ENCODE measurements at places on chromosomes 5 and 9. TPM values are rescaled to one million over a fixed set of nuclear protein-coding genes. Genes with fewer than 3 reads are reported as not detected.

Gene AGXT2
- total RNA-seq: not detected

Gene STK32A
- 0.99 TPM for total RNA-seq

Gene IFNB1
- not detected for total RNA-seq

GRCh38 chr9:13292782-13293181 lies 13.3 kb upstream of the MPDZ start:
- DNase-seq: no peak

GRCh38 chr9:89778100-89779090 lies 173.6 kb downstream of the GADD45G start:
- DNase-seq: no peak

DNA sequence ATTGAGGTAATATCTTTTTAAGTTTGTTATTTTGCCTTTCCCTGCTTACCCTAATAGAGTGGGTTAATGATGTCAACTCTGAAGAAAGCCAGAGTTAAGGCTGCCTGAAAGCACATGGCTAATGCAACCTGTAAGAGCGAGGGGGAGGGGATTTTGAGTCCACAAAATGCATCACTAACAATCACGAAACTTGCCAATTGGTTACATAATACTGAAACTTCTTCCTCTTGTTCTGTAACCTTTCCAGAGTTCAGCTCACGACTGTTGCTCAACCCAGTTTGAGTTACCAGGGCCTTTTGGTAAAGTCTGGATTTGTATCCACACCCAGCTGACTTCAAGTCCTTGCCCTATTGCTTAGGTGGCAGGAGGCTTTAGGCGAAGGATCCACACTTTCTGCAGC lies 308.8 kb downstream of the EFNA5 start:
- DNase-seq: no peak

- DNase-seq: no peak
Observed at GRCh38 chr5:123044926-123045617, 8.5 kb upstream of the PPIC start.

DNA sequence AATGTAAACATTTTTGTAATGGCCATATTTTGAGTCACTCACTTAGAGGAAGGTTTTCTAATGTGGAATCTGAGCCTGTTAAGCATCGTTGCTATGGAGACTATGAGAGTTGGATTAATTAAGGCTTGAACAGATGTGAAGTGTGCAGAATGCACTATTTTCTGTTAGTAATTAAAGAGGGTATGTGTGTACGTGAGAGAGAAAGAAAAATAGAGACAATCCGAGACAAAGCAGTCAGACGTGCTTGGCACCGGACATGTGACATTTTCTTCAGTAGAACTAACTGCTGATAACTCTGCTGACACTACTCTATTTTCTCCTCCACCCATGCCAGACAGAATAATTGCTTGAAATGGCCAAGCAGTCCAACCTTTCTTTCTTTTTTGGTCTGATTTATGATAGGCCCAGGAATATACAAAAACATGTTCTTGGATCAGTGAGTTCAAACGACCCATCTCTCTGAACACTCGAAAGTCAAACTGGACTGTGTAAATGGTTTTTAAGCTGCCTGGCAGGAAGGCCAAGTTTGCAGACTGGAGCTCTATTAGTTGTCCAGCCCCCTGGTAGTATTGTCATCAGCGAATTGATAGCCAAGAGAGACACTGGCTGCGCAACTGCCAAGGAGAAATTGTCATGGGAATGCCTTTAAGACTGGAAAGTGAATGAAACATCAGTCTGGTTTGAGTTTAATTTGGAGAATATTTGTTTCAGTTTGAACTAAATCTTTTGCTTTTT lies 322.1 kb downstream of the ARHGEF28 start:
- DNase-seq: no peak

DNA sequence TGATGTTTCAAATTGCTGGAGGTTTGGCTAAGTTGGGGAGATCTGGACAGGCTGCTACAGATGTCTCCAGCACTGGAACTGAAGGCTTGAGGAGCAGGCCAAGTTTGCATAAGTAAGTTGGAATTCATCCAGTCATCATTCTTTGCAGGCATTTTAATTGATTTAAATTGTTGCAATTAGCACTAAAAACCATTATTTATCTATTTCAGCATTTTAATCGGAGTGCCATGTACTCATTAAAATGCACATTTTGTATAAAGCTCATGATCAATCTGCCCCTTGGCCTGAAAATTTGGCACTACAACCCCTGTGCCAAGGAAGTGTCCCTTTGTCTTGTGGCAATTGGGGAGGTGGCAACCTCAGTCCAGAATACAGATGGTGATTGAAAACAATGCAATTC lies 320.2 kb downstream of the MAT2B start:
- no peak for DNase-seq

DNA sequence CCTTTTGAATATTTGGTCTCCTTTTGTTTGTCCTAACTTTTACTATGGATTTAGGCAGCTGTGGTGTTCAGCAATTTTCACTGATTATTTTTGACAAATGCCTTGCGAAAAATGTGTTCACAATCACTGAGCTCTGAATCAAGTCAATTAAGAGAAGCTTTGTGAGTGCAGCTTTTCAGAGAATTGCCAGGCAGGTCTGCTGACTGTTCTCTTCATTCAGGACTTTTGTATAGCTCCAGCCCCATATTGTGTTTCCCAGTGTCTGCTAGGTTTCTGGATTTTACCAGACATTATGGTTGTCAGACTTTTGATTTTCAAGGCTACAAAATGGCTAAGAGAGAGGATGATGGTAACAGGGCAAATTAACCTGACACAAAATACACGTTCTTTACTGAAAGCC lies 1055.9 kb downstream of the CDH18 start:
- DNase-seq: no peak
